ENCODE measurements at places on chromosomes 6 and 20.
A peak's percentile ranks its signal among the peaks of the same experiment; 100 is the strongest.

- DNase-seq = peak; percentile 57
Measured at GRCh38 chr6:30325150-30325872, 1.4 kb upstream of the TRIM39 start.

DNA sequence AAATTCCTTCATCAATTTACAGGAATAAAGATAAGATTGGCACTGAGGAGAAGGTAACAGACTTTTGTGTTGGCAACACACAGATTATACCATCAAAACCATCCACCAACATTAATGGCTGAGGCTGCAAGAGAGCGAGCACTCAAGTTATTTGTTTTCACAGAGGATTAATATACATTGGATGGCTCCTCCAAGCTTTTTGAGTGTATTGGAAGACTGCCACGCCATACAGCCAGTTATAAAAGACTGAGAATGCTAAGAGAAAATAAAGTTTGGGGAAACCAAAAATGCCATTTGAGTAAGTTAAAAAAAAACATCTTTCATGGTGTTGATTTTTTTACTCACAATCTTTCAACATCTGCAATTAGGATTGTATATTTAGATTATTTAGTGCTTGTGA is 973.8 kb upstream of the SLC35B3 start:
- no peak for DNase-seq

DNA sequence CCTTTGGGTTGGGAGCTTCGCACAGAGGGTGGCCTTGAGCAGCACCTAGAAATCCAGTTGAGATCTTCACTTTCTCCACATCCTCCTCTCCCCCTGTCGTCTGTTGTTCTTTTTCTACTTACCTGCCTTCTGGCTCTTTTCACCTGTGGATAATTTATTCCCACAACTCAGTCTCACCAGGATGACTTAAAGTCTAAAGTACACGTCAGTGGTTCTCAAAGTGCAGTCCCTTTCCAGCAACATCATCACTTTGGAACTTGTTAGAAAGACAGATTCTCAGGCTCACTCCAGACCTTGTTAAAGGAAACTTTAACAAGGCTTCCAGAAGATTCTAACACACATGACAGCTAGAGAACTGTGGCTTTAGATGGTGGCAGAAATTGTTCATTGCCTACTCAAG is 27.7 kb upstream of the BCAS1 start:
- no peak for DNase-seq

DNA sequence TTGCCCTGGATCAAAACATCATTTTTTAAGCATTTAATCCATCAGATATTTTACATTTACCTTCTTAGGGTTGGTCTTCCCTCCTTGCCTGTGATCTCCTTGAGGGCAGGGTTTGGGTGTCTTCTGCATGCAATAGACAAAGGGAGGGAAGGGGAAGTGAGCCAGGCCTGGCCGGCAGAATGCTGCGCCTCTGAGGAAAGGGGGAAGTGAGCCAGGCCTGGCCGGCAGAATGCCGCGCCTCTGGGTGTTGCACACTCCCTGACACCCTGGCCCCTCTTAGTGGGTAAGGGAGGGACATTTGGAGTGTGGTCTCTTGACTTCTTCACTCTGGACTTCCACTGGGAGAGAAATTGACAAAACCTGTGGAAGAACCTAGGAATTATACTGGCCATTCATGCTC is 12.4 kb downstream of the PSMF1 start:
- no peak for DNase-seq

DNA sequence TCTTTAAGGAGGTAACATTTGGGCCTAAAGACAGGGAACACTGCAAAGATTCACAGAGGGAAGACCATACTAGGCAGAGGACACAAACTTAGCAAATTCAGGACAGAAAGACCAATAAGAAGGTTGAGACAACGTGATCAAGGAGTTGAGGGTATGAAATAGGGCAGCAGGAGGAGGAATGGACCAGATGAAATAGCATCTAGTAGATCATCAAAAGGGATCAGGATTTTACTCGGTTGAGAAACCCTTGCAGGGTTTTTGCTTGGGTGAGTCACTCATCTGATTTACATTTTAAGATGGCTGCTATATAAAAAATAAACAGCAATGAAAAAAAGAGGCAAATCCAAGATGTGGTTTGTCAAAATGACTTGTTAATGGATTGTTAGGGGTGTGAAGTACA is 4.7 kb downstream of the BCLAF1 start:
- DNase-seq = no peak

- DNase-seq = no peak
Measured at GRCh38 chr6:16622193-16622592, 139.1 kb downstream of the ATXN1 start.

GRCh38 chr6:150430815-150431214 is 62.0 kb downstream of the IYD start:
- no peak for DNase-seq

- no peak for DNase-seq
Measured at GRCh38 chr6:56374841-56375369, 127.5 kb upstream of the COL21A1 start.

DNA sequence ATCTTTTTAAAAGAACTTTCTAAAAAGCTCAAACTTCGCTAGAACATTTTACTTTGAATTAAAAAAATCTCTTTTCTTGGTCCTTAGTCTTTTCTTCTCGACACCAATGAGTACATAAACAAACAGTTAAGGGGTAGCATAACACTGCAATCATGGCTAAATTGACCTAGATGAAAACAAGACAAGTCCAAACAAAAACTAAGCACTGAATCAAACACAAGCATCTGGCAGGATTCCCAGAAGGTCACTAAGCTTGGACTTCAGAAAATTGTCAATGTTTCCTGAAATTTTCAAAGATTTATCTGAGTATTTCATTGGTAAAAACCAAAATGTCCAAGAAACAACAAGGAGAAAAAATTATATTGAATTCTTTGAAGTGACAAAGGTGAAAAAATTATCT is 5.0 kb downstream of the COL21A1 start:
- DNase-seq = no peak

DNA sequence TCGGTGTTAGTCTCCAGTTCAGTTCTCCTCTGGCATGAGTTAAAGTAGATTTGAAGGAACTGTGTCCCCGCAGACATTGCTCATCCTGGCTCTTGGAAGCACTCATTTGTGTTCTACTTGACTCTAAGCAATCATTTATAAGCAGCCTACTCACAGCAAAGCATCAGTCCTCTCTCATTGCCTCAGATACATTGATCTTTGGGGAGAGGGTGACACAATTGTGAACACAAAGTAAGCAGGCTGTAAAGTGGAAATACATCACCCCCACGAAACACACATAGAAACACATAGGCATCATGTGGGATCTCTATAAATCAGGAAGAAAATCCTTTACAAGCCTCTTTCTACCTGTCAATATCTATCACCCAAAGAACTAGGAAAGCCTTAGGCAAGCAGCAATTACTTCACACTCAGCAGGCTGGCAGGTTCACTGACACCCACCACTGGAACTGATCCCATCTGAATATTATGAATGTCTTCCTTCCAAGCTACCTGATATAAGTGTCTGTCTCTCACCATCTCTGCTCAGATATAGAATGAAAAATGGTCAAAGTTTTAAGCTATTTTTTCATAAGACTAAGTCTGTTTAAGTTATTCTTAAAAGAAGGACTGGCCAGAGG is 675.8 kb downstream of the HACE1 start:
- DNase-seq = no peak

GRCh38 chr6:6942831-6943230 is 164.9 kb upstream of the RREB1 start:
- DNase-seq = no peak

DNA sequence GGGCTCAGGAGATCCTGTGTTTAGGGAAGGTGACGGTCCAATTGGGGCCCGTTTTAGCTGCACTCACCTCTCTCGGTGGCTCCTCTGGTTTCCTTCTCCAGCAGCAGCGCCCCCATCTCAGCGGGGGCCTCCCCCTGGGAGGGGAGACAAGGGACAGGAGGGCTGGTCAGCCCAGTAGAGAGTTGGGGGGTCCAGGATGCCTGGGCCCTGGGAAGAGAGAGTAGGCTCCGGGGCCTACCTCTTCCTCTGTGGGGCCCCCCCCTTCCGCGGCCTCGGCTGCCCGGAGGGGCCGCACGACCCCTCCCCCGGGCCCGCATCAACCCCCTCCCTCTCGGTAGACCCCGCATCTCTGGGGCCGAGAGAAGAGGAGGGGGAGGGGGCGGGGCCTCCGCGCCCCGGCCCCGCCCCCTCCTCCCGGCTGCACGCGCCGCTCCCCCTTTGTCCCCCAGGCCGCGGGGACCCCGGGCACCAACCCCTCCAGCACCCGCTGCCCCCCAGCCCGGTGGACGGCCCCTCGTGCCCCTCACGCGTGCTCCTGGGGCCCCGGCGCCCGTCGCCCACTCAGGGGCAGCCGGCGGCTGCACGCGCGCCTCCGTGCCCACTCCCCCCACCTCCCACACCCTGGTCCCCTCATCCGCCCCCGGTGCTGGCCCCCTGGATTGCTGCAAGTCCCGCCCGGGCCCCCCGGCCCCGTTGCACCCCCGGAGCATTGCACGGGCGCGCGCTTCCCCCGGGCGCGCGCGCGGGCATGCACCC is 464 bp downstream of the EHMT2 start:
- DNase-seq = peak; percentile 30

- no peak for DNase-seq
Measured at GRCh38 chr20:19993958-19994669, 23.0 kb upstream of the NAA20 start.

GRCh38 chr6:155313602-155314091 is 637 bp downstream of the TFB1M start:
- DNase-seq = peak; percentile 36

DNA sequence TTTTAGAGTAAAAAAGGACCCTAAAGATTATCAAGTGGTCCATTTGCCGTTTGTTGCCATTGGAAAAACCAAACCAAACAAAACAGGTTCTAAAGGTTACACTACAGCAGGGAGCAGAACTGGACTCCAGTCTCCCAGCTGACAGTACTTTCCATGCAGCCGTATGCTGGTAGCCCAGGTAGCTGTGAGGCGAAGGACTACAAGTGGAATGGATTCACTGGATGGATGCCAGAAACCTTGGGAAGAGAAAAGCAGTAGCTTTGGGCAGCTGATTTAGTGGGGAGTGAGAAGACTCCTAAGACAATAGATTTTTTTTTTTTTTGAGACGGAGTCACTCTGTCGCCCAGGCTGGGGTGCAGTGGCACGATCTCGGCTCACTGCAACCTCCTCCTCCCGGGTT is 88.3 kb downstream of the SASH1 start:
- DNase-seq = no peak

GRCh38 chr20:62642666-62643520 is 590 bp downstream of the SLCO4A1 start:
- DNase-seq = no peak

GRCh38 chr20:52818491-52818890 is 153.7 kb upstream of the TSHZ2 start:
- no peak for DNase-seq

GRCh38 chr20:36666181-36666740 is 20.3 kb upstream of the SLA2 start:
- DNase-seq = no peak

DNA sequence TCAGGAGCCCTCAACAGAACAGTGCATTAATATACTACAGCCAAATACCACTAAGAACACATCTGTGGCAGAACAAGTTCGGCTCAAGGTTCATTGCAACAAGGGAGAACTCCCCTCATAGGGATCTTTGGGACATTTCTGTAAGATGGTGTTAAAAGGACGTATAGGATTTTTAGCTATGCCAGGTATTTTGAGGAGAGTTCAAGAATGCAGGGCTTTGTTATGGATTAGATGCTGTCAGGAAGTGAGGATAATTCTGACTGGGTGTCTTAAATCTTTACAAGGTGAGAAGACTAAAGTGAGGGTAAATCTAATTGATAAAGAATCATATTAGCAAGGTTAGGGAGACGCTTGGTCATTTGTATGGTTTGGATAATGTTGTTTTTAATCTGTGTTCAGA is 83.7 kb upstream of the AHI1 start:
- DNase-seq = no peak

- peak; percentile 39 for DNase-seq
Measured at GRCh38 chr6:159758031-159759001, 3.5 kb upstream of the ACAT2 start.

GRCh38 chr20:17833036-17833674 is 133.4 kb downstream of the BANF2 start:
- DNase-seq = no peak

DNA sequence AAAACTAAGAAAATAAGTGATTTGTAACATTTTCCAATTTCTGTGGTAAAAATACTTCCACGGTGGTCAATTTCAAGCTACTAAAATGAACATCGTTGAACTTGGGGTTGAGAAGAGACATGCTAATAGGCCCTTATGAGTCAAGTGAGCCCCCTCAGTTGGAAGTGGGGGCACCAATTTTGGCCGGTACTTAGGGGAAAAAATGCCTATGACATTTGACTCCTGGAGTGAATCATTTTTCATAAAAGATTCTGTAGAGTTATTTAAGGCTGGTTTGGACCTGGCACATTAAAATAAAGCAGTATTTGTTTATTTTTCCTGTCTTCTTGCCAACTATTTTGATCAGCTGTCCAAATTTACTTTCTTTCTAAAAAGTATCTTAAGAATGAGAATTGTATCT is 32.4 kb upstream of the CAP2 start:
- DNase-seq = no peak

- no peak for DNase-seq
Measured at GRCh38 chr6:121040831-121041230, 293.4 kb downstream of the TBC1D32 start.

- no peak for DNase-seq
Measured at GRCh38 chr6:167898673-167899311, 72.1 kb downstream of the AFDN start.

DNA sequence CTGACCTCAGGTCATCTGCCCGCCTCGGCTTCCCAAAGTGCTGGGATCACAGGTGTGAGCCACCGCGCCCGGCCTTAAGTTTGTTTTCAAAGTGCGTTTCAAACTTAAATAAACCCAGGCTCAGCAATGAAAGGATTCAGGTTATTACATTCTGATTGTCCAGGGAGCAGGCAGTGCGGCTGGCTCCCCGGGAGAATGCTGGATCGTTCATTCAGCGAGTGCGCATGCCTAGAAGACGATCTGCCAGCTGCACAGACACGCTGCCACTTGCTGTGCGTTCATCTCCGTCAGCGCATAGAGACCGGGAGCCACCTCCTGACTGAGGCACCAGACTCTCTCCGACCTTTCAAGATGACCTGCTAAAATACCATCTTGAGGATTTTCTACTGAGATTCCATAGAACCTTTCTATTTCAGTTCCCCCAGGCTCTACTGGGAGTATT is 163.9 kb upstream of the ZNF217 start:
- no peak for DNase-seq

DNA sequence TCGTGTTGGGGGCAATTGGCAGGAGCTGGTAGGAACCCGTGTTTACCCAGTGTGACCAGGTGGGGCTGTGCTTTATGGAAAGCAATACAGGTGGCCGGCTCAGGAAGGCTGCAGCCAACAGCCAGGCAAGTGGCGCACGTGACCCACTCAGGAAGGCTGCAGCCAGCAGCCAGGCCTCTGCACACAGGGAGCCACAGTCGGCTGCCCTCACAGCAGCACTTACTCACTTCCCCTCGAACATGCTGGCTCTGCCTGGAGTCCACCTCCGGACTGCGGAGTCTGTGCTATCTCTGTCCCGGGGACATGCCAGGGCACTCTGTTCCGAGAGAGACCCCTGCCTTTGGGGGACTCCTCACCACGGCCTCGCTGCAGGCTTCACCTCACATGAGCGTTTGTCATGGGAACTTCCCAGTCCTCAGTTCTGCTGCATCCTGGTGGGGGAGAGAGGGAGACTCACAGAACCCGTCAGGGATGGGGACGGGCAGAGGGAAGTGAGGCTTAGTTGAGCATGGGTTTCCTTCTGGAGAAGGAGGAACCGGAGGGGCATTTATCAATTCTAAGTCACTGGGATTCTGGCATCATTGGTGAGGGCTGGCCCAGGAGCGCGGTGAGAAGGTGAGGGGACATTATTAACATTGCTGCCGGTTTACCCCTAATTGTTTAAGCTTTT is 76.8 kb downstream of the TTLL2 start:
- DNase-seq = no peak

GRCh38 chr6:148457137-148457842 is 114.7 kb downstream of the SASH1 start:
- DNase-seq = no peak

All from HuH-7 (cell line).